M059J (cell line): ENCODE measurements at places on chromosomes 13 and 19. TPM values are rescaled to one million over a fixed set of nuclear protein-coding genes. Genes with fewer than 3 reads are reported as not detected.
A peak's percentile ranks its signal among the peaks of the same experiment; 100 is the strongest.

DNA sequence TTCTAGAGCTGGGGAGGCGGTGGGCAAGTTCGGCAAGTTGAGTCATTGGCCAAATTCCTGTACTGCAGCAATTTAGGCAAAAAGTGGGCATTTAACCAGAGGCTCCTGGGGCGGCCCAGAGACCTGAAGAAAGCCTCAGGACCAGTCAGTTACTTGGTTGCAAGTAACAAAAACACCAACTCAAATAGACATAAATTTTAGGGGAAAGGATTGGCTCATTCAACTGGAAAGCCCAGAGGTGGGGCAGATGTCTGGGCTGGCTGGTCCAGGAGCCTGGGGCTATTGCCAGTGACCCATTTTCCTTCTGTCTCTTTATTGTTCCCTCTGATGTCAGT, 97.1 kb downstream of the SIPA1L3 start:
- DNase-seq = peak; percentile 80

DNA sequence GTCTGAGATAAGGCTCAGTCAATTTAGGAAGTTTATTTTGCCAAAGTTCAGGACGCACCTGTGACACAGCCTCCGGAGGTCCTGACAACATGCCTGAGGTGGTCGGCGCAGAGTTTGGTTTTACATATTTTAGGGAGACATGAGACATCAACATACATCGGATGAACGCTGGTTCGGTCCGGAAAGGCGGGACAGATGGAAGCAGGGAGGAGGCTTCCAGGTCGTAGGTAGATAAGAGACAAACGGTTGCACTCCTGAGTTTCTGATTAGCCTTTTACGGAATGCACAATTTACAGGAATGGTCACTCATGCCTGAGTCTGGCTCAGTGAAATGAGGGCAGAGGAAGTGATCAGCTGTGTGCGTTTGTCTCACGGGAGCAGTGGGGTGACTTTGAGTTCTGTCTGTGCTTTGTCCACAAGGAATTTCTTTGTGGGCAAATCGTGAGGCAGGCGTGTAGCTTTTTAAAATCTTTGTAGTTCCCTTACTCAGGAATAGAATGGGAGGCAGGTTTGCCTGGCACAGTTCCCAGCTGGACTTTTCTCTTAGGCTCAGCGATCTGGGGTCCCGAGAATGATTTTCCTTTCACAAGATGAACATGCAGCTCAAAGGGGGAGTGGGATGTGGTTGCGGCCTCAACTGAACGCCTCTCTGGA, 36.2 kb downstream of the C13orf46 start:
- DNase-seq = no peak

GRCh38 chr19:46068345-46069258, 27.8 kb upstream of the IGFL4 start:
- DNase-seq = peak; percentile 98

The TJP3 gene
- total RNA-seq = 0.30 and 0.49 TPM in 2 replicates
